ENCODE measurements at places on chromosomes 6 and 20. TPM values are rescaled to one million over a fixed set of nuclear protein-coding genes. Genes with fewer than 3 reads are reported as not detected.

DNA sequence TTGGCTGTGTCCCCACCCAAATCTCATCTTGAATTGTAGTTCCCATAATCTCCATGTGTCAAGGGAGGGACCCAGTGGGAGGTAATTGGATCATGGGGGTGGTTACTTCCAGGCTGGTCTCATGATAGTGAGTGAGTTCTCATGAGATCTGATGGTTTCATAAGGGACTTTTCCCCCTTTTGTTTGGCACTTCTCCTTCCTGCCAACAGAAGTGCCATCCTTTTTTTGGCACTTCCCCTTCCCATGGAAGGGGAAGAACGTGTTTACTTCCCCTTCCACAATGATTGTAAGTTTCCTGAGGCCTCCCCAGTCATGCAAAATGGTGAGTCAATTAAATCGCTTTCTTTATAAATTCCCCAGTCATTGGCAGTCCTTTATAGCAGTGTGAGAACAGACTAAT is 18.0 kb upstream of the PI3 start:
- DNase-seq, result no peak

- no peak for DNase-seq
Observed at GRCh38 chr6:41780551-41781365, at the start of gene PRICKLE4. Gene PRICKLE4 (plus strand): TSS chr6:41780782. CDS start chr6:41783474, 2,692 bp downstream.

GRCh38 chr6:100968949-100969348 is 87.8 kb upstream of the ASCC3 start:
- DNase-seq, result no peak

DNA sequence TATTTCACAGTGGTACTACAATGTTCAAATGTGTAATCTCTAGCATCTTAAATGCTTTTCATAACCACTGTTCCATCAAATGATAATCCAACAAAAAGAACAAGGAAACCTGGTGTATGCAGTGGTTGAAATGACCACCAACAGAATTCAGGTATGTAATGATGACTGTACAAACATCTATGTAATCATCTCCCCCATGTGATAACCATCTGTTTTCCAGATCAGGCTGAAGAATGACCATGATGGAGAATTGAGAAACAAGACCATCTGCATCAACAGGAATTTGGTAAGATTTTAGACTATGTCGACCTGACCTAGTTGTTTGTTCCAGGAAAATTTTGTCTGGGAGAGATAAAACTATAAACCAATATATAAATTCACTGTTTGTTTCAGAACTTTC is 81.3 kb upstream of the ASCC3 start:
- no peak for DNase-seq

DNA sequence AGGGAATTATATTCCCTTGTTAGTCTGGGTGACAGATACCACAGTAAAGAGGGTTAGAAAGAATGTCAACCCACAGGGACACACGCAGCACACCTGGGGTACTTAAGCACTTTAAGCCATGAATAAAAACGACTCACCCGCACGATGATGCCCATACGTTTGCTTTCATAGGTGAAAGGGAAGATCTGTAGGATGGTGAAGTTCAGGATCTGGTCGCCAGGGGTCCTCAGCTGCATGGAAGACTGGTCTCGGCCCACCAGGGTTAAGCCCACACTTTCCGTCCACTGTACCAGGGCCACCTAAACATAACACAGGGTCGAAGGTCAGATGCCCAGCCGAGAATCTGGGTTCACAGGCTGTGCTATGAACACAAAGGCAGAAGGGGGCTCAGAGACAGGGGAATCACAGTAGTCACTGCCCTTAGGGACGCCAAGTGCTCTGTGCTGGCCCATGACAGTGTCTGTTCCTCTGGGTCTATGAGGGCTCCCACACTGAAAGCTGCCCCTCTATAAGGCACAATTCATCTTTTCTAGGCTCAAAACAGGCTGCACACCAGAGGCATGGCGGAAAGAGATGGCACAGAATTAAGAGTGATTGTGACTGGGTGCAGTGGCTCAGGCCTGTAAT is 96.8 kb upstream of the NFATC2 start:
- no peak for DNase-seq

DNA sequence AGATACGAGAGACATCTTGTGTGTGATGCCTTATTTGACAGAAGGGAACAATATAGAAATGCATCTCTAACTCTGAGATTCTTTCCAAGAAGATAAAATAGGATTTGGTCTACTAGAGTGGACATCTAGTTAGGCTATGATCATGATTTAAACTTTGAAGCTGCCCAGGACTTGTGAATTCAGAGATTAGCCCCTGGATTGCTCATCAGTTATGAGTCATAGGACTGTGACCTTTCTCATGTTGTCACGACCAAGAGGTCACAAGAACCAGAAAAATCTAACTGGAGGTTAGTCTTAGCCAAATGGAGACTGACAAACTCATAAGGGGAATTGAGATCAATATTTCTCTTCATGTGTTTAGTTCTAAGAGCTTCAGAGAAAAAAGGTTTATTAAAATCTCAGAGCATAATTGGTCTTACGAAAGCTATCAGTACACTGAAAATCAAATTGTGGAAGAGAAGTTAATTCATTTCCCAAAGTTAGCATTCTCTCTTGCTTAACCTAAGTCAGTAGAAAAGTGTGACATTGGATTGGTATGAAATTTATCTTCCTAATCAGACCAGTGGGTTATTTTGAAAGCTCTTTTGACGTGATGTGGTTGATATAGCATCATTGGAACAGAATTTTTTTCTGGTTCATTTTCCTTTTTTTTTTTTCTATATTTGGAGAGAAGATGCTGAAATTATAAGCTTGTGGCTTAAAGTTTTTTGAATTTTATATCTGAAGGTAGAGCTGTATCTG is 245.7 kb downstream of the RNF144B start:
- DNase-seq, result no peak

DNA sequence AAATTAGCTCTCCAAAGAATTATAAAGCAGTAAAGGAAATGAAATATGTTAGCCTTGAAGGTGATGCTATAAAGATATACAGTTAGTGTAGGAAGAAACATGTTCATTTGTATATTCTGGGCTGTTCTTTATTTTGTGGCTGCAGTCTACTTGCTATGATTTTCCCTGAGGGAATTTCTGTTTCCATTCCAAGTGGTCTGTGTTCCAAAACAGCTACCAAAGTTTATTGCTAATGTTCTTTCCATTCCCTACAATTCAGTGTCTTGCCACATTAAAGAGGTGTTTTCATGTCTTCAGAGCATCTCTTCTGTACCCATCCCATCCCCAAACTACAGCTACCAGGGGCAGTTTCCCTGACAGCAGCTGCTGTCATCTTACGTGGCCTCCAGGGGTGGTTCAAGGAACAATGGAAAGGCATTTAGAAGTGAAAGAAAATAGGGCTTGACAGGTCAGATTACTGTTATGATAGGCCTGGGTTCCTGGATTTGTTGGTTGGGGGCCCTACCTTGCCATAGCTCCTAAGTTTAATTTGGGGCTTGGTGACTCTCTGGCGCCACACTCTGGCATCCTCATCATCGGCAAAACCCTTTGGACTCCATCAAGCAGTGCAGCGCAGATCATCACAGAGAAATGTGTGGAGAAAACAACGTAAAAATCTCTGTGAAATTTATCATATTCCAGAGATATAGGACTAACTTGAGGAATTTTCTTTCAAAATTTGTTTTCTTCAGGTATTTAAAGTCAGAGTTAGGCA is 33.8 kb upstream of the AIG1 start:
- DNase-seq, result no peak

GRCh38 chr6:47621838-47622449 is 76.4 kb upstream of the ADGRF4 start:
- DNase-seq, result no peak

DNA sequence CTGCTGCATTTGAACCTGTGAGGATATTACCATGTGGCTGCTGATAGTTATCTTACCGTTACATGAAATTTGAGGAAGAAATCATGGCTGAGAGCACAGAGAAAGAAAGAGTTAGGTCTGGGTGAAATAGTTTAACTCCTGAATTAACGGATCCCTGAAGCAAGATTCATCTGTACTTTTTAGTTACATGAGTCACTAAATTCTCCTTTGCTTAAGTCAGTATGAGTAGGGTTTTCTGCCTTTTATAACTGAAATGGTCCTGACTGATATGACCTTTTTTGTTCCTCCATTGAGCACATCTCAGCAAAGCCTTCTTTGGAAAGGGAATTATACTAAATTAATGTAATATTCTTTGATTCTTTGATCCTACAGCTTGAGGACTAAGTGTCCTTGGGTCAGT is 333.3 kb upstream of the ZFP64 start:
- DNase-seq, result no peak

- DNase-seq, result no peak
Observed at GRCh38 chr6:6248651-6249050, 71.8 kb downstream of the F13A1 start.

DNA sequence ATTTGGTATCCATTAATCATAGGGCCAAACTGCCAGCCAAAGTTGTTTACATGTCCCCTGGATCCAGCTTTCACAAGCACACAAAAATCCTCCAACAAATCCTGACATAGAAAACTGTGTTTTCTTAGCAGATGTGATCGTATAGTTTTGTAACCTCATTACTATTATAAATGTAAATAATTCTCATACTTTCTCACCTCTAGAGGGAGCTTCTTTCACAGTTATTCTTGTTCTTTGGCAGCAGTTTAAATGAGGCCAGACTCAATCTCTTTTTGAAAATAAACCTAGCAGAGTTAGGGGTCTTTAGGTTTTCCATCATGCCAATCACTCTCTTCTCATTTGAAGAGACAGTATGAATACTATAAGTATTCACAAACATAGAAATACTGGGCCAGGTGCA is 17.0 kb upstream of the ZNF318 start:
- DNase-seq, result no peak

GRCh38 chr6:87799651-87800050 is 97.6 kb upstream of the AKIRIN2 start:
- no peak for DNase-seq

GRCh38 chr20:50070361-50070760 is 42.6 kb downstream of the UBE2V1 start:
- DNase-seq, result no peak

DNA sequence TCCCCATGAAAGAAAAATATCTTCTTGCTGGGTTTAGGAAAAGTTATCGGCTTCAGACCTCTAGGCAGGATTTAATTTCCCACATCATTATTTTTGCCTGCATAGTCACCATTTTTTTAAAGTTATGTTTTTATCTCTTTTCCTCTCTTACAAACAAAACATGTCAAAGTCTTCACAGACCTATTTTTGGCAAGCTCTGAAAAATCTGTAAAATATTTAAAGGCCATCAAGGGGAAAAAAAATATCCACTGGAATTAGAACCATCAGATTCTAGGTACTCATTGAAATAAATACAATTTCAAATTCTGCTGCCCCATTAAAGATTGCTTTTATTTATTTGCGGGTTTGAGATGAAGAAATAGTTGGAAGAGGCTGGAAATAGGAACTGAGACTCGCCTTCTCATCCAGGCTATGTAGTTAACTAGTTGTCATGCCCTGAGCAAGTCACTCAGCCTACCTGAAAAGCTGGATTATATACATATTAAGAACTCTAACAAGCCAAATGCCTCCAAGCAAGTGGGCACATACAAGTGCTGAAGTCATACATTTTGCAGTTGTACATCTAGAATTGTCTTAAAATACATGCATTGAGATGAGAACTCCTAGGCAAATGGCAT is 101.7 kb upstream of the SASH1 start:
- no peak for DNase-seq

DNA sequence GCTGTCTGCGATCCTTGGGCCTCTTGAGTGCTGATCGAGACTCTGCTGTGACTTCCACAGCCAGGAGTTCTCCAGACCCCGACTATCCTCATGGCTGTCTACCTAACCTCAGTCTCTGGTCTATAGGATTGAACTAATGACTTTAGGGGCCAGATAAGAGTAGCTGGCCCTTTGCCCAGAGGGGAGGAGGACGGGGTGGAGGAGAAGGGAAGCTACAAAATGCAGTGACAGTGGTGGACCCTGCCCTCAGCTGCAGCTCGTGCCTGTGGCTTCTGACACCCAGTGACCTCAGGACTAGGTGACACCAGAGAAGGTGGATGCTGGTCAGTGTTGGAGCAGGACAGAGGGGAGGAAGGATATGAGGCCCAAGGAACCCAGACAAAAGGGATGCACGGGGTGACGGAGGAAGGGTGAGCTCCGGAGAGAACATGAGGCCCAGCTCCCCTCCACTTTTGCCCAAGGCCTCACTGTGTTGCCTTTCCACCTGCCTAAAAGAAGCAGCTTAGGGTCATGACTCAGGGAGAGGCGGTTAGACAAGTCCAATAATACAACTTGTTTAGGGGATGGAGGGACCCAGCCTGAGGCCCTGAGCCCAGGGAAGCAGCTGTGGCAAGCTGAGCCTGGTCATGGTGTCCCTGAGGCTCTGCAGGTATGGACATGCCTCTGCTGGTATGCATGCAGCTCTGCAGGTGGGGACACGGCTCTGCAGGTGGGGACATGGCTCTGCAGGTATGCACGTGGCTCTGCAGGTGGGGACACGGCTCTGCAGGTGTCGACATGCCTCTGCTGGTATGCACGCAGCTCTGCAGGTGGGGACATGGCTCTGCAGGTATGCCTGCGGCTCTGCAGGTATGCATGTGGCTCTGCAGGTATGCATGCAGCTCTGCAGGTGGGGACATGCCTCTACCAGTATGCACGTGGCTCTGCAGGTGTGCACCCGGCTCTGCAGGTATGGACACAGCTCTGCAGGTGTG is 67.7 kb downstream of the SYNJ2 start:
- DNase-seq, result no peak

GRCh38 chr6:92723390-92723931 is 695.9 kb downstream of the EPHA7 start:
- DNase-seq, result no peak

GRCh38 chr6:15399641-15400470 is 154.0 kb downstream of the JARID2 start:
- DNase-seq, result no peak

- DNase-seq, result no peak
Observed at GRCh38 chr6:139133262-139134063, 1.4 kb upstream of the HECA start.

DNA sequence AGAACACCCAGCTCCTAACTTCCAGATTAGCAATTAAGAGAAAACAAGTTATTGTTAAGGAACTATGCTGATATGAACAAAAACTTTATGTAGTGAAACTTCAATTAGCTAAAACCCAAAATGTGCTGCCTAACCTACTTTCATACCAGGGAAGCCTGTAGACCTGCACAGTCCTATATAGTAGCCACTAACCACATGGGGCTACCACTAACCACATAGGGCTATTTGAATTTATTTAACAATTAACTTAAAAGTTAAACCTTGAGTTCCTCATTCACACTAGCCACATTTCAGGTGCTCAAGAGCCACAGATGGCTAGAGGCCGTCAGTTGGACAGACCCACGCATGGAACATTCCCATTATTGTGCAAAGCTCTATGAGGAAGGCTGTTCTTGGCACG is 72.4 kb upstream of the LAMP5 start:
- DNase-seq, result peak; percentile 72

- DNase-seq, result no peak
Observed at GRCh38 chr6:105566503-105566902, 163.6 kb upstream of the PREP start.

DYNLT2 gene
- total RNA-seq, result 2.9 TPM

TUBB2B gene
- total RNA-seq, result 55.4 TPM

ERVFRD-1 gene
- not detected for total RNA-seq

ADGRF5 gene
- 0.13 TPM for total RNA-seq

PPIL1 gene
- total RNA-seq, result 40.8 TPM

NRSN1 gene
- total RNA-seq, result not detected

TREML4 gene
- total RNA-seq, result not detected

HLA-DMB gene
- total RNA-seq, result 106 TPM

MYCT1 gene
- total RNA-seq, result not detected

C20orf144 gene
- total RNA-seq, result 0.11 TPM

HLA-DOB gene
- 30.3 TPM for total RNA-seq

BPIFB4 gene
- total RNA-seq, result not detected

KIFC1 gene
- total RNA-seq, result 69.2 TPM

RALGAPB gene
- 19.6 TPM for total RNA-seq

RBM24 gene
- not detected for total RNA-seq

CBLN4 gene
- not detected for total RNA-seq

NKX2-4 gene
- total RNA-seq, result not detected

GNMT gene
- 1.2 TPM for total RNA-seq

HECA gene
- 4.7 TPM for total RNA-seq
